ENCODE measurements at places on chromosomes 5 and 9.
A peak's percentile ranks its signal among the peaks of the same experiment; 100 is the strongest.

- no peak for DNase-seq
These were observed 929.3 kb upstream of the DMAC1 start for GRCh38 chr9:8728910-8729309.

- DNase-seq = no peak
These were observed 212.5 kb downstream of the GAS1 start for GRCh38 chr9:86734771-86735170.

DNA sequence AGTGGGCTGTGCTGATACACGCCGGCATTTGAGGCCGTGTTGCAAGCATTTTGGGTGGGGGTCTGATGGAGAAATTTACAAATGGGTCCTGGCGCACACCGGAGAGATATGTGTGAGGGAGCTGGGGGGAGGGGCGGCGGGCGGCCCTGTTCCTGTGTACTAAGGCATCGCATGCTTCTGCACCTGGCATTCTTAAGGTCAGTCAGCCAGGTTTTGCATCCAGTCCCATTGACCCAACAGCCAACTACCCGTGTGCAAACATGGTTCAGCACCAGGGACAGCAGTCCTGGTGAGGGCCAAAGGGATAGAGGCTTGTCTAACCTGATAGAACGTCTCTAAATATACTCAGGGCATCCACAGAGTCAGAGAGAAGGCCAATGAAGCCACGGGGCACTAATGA lies 839 bp downstream of the GABRG2 start:
- peak; percentile 76 for DNase-seq

- peak; percentile 68 for DNase-seq
These were observed 69.8 kb upstream of the CCDC112 start for GRCh38 chr5:115366223-115366622.

DNA sequence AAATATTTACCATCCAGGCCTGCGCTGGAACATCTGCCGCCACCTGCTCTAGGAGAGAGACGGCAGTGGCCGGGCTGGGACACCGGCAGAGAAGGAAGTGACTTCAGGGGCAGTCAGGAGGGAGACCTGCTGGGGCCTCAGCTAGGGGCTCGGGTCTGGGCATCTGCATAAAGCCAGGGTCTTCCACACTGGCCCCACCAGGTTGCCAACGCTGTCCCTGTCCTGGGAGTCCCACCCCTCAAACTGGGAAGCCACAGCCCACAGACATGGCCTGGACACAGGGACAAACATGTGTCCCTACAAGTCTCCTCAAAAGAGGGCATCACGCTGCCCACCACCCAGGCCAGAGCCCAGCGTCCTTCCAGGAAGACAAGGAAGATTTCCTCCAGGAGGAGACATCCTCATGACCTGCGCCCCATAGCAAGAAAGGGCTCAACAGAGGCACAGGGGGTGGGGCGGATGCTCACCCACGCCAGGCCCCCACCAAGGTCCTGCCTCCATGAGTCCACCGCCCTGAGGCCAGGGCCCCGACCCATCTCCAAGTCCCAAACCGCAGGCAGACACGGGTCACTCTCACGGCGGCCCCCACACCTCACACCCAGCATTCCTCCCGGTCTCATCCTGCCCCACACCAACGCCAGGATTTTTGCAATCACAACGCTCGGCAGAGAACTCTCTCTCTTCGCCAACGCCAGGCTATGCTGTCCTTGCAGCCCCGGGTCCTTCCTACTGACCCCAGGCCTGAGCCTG lies 9.0 kb downstream of the VAV2 start:
- DNase-seq = peak; percentile 14

- DNase-seq = no peak
These were observed 271.0 kb upstream of the HAPLN1 start for GRCh38 chr5:83991566-83992224.

DNA sequence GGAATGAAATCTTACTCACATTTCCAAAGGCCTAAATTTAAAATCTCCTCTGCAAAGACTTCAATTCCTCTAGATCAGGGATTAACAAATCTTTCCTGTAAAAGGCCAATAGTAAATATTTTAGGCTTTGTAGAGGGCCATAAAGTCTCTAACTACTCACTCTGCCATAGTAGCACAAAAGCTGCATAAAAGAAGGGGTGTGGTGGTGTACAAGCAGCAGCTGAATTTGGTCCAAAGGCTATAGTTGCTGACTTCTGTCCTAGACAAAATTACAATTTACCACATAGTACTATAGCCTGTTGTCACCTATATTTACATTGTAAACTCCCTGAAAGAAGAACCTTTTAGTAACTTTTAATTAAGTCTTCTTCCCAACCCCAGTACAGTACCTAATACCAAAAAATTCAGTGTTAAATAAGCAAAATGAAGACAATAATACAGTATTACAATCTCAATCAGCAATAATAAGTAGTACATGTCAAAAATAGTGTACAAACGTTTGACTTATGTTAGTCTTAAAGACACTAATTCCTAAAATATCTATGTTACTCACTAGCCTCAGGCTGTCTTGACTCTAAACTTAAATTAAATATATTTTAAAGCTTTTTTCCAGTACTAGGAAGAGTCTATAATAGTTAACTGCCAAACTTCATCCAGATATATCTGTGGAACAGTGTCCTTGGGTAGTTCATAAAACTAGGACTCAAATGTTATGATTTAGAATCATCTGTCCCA lies 6.9 kb downstream of the CETN3 start:
- DNase-seq = no peak

DNA sequence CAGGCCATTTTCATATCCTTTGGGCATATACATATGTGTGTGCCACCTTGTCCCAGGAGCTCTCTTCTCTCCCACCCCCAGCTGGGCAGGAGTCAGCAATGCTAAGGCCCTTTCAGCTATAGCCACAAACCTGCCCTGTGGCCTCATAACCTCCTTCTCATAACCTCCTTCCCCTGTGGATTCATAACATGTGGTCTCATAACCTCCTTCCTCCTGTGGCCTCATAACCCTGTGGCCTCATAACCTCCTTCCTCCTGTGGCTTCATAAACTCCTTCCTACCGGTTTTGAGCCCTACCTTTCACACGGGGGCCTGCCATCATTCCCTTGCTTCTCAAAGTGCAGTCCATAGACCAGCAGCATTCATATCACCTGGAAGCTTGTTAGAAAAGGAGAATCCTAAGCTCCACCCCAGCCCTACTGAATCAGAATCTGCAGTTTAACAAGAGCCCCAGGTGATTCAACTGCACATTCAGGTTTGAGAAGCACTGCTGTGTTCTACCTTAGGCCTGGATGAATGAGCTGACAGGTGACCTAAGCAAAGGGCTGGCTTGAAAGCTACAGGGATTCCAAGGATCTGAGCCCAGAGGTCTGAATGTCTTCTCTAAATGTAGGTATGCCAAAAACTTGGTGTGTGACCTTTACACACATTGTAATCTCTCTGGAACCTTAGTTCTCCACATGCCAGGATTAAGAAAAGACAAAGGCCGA lies 41.9 kb upstream of the PLPP6 start:
- no peak for DNase-seq

DNA sequence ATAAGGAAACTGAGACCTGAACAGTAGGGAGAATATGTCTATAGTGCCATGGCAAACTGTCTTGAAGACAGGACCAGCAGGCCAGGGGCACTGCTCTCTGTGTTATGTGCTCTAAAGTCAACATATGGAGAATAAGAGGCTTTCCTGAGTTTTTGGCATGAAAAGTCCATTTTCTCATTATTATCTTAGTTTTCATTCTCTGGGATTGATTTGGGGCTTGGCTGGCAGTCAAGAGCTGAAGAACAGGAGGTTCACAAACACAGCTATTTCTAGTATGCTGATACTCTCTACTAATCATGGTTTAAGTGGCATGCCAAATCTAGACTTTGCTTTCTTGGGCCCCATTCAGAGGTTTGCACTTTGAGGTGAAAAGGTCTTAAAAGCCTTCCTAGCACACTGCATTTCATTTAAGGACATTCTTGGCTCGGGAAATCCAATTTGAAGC lies 404.4 kb downstream of the ZNF608 start:
- peak; percentile 83 for DNase-seq

GRCh38 chr5:98898743-98899142 lies 30.1 kb downstream of the CHD1 start:
- DNase-seq = no peak
